ENCODE measurements at places on chromosomes 5 and 9. TPM values are rescaled to one million over a fixed set of nuclear protein-coding genes. Genes with fewer than 3 reads are reported as not detected.

DNA sequence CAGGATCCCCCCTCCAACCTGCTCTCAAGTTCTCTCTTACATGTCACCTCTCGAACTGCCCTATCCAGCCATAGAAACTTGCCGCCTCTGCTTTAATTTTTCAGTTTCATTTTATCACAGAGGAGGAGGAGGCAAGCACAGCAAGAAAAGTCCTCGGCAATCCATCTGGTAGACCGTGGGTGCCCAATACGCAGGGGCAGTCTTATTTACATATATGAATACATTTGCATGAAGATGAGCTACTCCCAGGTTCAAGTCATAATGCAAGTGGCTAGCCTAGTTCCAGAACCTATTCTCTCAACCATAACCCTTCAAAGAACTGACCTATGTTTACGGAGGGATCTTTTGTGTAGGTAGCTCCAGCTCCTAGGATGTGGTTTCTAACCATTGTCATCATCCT is 223.2 kb upstream of the PANK3 start:
- DNase-seq: no peak

GRCh38 chr9:135907006-135907430 is 328 bp downstream of the CAMSAP1 start:
- DNase-seq: peak; percentile 67

PCDHGA3 gene
- 7.5 TPM for total RNA-seq

GRCh38 chr9:134376386-134377142 is 50.3 kb downstream of the RXRA start:
- no peak for DNase-seq

DNA sequence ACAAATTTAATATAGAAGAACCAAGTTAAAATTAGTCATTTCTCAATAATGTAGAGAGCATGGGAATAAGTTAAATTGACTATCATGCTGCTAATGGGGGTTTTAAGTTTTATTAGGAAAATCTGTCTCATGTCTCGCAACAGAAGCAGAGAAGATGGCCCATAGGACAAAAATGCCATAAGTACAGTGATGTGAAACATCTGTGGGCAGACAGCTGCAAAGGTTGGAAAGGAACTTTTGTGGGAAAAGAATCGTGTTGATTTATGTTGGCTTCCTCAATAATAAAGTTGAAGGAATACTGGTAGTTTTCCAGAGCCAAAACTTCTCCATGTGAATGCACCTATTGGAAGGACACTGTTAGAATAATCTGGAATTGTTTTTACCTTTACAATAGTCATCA is 44.8 kb downstream of the VCAN start:
- no peak for DNase-seq

ICE1 gene
- total RNA-seq: 17.0 TPM

FABP6 gene
- not detected for total RNA-seq

NAIP gene
- 6.3 TPM for total RNA-seq

DNA sequence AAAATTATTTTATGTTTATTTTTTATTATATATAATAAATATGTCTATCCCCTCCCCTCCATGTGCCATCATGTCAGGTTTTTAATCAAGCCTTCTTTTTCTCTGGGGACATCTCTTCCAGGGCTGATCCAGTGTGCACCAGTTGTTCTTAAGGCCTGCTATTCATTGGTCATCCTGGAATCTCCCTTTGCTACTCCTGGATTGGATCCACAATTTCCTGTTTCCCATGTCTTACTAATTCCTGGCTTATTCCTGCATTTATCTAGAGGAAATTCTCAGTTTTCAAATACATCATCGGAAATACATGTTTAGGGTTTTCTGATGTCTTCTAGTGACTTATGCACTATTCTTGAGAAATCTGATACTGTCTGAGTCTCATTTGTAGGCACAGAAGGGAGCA is 56.8 kb downstream of the ANGPTL2 start:
- peak; percentile 76 for DNase-seq

PCDHB14 gene
- 4.3 TPM for total RNA-seq

C5orf15 gene
- 128 TPM for total RNA-seq

PTPRD gene
- total RNA-seq: not detected

DNA sequence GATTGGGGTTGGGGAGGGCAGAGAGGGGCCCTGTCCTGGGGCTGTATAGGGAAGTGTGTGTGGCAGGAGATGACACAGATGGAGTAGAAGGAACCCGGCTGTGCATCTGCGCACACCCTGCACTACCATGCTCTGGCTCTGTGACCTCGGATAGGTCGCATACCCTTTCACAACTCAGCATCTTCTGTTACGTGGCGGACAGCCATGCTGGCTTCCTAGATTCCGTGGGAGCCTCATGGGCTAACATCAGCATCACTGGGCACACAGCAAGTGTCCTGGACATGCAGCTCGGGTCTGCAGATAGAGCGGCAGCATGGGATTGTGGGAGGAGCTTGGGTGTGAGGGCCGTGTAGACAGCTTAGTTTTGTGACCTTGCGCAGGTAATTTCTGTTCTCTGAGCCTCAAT is 9.2 kb downstream of the ARPC5L start:
- DNase-seq: no peak

DNA sequence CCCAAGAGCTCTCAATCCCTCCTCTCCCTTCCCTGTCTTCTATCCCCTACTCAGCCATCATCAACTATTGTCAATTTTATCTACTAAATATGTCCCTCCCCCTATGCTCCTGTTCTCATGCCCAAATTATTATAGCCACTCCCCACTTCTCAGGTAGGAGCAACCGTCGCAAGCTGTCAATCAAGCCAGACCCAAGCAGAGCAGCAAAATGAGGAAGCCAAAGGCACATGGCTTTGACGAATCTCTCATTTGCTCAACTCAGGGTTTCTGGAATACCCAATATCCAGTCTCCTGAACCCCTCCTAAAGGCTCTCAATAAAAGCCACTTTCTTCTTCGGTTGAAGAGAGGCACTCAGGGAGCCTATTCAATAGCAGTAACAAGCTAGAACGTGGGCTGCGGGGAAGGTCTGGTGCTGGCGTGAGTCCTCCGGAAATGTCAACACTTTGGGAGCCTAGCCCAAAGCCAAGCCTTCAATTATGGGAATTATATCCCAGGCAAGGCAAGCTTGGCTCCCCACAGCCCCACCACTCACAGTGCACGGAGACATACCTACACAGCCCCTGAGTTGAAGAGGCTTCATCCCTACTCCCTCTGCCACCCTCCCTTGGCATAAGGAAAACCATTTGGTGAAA is 47.7 kb downstream of the SIL1 start:
- no peak for DNase-seq

DNA sequence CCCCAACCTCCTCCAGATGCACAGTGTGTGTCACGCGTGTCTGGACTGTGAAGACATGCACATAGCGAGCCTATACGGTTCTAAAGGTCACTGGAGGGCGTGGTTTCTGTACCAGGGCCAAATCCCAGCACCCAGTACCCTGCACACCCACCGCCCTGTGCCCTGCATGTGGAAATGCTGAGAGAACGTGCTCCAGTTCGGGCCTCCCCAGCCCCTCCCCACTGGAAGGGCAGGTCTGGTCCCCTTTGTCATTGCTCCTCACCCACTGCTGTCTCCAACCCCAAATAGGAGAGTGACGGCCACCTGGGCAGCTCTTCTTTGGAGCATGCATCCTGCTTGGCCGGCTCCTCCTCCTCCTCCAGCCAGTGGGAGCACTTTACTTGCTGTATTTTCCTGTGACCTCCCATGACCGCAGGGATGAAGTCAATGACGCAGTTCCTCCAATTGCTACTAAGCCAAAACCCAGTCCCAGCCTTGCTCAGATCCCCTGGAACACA is 116.7 kb downstream of the WNK2 start:
- no peak for DNase-seq

DNA sequence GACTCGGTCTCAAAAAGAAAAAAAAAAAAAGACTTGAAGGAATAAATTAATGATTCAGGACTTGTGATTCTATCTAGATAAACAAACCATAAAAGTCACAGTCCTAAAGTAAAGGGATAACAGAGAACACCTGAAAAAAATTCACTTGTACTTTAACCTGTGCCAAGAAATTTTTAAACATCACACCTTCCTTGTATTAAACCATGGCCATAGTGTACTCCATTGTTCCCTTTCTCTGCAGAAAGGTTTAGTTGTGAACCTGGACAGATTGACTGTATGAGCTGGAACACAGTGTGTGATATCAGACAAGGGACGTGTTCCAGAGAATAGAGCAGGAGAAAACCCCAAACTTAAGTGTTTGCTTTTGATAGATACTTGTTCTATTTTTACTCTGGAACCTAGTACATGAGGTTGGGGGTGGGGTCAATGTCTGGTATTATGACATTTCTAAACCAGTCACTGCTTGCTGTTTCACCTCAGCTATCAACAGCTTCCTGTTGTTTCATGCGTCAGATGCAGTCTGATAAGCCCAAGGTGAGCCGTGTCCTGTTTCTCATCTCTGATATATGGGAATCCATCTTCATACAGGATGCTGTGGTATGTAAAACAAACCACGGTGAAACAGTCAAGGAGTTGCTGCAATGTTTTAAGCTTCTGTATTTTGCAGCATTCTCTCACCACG is 62.5 kb upstream of the ITGA1 start:
- no peak for DNase-seq

GRCh38 chr5:58503390-58504046 is 12.3 kb downstream of the GAPT start:
- no peak for DNase-seq

POLR3G gene
- total RNA-seq: 8.8 TPM

DNA sequence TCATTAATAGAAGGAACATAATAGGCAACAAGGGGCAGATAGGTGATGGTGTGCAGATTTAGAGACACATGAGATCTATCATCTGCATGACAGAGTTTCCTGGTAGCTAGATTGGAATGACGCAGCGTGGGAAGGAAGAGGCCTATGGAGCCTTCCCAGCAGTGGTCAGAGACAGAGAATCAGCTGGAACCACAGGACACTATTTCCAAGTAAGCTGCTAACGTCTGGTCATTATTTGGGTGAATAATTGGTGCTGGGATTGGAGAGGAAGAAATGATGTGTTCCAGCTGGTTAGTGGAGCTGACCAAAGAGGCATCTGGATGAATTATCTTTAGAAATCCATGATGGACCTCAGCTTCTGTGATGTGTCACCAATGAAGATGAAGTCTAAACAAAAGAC is 91.2 kb upstream of the PRR16 start:
- DNase-seq: no peak

GRCh38 chr5:84693256-84693655 is 308.6 kb upstream of the EDIL3 start:
- no peak for DNase-seq

DNA sequence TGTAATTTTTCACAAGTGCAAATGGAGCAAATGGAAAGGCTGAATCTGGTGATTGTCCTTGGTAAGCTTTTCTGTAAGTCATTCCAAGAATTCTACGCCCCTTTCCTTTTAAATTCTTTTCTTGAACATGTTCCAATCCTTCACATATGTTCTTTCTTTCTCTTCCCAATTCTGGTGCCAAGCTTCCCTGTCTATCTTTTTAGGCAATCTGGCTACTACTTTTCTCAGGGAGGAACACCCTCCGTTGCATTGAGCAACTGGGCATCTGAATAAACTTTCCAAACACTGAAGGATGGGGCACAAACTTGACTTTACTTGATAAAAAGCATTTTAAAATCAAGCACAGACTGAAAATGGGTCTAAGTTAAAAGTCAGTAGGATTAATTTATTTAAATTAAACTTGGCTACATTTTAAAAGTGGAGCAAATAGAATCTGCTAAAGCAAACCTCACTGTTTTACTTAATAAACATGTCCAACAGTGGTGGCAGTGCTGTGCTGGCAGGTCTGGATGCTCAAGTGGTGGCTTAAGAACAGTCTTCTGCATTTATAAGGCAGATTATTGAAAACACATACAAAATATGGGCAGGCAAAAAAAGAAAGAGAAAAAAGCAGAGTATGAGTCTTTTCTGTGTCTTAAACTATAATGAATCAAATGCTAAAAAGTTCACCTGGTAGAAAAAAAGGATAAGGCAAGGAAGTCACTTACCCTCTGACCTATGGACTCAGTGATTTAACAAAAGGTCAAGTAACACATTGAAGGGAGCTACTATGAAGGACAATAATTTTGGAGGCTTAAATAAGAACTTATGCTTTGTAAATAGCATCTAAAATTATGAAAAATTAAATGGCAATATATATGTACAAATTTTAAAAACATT is 5.4 kb downstream of the ELL2 start:
- peak; percentile 48 for DNase-seq

FAM78A gene
- 0.38 TPM for total RNA-seq

- no peak for DNase-seq
Observed at GRCh38 chr9:132531195-132531594, 51.2 kb upstream of the BARHL1 start.

- no peak for DNase-seq
Observed at GRCh38 chr9:33682551-33682950, 112.8 kb upstream of the PRSS3 start.

DNA sequence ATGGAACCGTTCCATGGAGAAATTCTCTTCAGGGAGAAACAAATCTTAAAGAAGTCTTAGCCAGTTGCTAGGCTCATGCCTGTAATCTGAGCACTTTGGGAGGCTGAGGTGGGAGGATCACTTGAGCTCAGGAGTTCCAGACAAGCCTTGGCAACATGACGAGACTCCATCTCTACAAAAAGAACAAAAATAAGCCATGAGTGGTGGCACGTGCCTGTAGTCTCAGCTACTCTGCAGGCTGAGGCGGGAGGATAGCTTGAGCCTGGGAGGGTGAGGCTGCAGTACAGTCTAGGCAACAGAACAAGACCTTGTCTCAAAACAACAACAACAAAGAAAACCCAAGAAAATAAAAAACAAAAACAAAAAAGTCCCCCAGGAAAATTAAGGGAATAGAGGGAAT is 8.2 kb downstream of the HSPB3 start:
- DNase-seq: no peak

- no peak for DNase-seq
Observed at GRCh38 chr5:95068289-95068910, 216.5 kb downstream of the MCTP1 start.

DMRTA1 gene
- total RNA-seq: not detected

- DNase-seq: peak; percentile 8
Observed at GRCh38 chr5:101585366-101585765, 682.3 kb upstream of the ST8SIA4 start.

DNA sequence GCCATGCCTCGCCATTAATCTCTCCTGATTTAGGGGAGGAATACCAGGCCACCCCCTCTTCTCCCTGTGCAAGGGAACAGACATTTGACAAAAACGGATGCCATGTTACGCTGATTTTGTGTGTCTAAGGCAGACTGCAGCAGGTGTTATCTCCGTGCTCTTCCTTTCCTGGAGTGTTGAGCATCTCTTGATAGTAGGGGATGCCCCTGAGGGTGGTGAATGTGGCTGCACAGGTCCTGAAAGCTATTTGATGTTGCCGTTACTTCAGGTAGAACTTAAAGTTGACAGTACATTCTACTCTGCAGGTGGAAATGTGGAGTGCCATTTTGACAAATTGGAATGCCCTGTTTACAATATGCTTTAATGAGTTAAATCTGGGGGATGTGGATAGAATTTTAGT is 21.5 kb downstream of the TENT4A start:
- DNase-seq: no peak

DNA sequence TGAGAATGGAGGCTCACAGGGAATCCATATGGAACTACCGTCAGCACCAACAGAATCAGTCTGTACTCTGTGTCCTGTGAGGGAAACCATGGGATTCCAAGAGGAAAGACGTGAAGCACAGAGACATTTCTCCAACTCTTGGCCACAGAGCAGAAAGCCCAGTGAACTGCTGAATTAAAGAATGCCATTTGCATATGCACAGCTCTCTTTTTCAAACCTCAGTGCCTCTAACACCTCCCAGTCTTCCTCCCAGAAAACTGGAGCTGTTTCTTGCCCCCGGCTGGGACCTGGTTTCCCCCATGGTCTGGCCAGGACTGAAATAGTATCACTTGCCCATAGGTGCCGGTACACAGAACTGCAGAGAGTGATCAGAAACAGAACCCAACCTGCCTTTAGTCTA is 69.6 kb upstream of the FER start:
- no peak for DNase-seq
